ENCODE measurements at places on chromosomes 12 and 14. TPM values are rescaled to one million over a fixed set of nuclear protein-coding genes. Genes with fewer than 3 reads are reported as not detected.

The FBXO34 gene
- 14.2 TPM for total RNA-seq

The OSBPL8 gene
- 82.3 TPM for total RNA-seq

The COX14 gene
- 36.4 TPM for total RNA-seq

GRCh38 chr14:24224618-24225071 is 7.5 kb downstream of the NEDD8 start:
- DNase-seq, result no peak
- H3K27ac ChIP-seq, result no peak overlapping the region
- H3K4me3 ChIP-seq, result no peak overlapping the region
- H3K36me3 ChIP-seq, result peaks cover 3% of the 10 kb centered on the region
- no peaks in the 10 kb centered on the region for H3K27me3 ChIP-seq
- no peaks in the 10 kb centered on the region for H3K4me1 ChIP-seq

DNA sequence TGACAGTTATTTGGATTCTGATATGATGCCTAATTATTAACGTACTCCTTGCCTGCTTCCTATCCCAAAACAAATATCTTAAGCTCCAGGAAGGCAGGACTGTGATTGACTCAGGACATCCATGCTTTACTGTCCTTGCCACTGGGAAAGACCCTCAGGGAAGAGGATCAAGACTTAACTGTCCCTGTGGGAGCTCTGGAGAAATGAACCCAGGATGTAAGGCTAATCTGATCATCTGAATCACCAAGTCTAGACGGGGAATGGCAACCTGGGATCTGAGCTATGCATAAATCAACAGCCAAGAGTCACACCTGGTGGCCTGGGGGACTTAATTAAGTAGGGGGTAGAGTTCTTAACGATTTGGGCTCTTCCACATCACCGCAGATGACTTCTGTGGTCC is 153.2 kb upstream of the BCL2L14 start:
- H3K4me1 ChIP-seq, result peaks cover under 1% of the 10 kb centered on the region

- no peak for DNase-seq
- no peaks in the 10 kb centered on the region for H3K27me3 ChIP-seq
- H3K27ac ChIP-seq, result no peak overlapping the region
- H3K4me1 ChIP-seq, result no peaks in the 10 kb centered on the region
Observed at GRCh38 chr12:125519026-125519651, 453.9 kb downstream of the AACS start.

DNA sequence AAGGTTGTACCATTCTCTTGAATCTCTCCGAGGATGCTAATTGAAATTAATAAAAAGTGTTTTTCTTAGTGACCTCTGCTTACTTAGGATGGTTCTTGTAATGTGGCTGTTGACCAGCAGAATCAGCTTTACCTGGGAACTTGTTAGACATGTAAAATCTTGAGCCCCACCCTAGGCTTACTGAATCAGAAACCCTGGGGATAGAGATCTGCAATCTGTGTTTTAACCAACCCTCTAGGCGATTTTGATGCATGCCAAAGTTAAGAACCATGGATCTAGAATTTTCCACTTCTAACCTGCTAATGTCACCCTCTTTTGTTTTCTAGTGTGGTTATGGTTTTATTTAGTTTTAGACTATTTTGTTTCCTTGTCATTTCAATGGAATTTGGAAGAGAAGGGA is 6.5 kb downstream of the NUBPL start:
- no peaks in the 10 kb centered on the region for H3K4me1 ChIP-seq
- H3K27me3 ChIP-seq, result no peaks in the 10 kb centered on the region
- DNase-seq, result no peak
- no peak overlapping the region for H3K27ac ChIP-seq
- no peak overlapping the region for H3K4me3 ChIP-seq
- H3K36me3 ChIP-seq, result no peaks in the 10 kb centered on the region

GRCh38 chr12:82625523-82625922 is 61.2 kb upstream of the TMTC2 start:
- no peaks in the 10 kb centered on the region for H3K36me3 ChIP-seq
- no peak overlapping the region for H3K4me3 ChIP-seq
- no peak for DNase-seq
- no peak overlapping the region for H3K27ac ChIP-seq

GRCh38 chr12:67698672-67699581 is 50.4 kb downstream of the DYRK2 start:
- H3K4me1 ChIP-seq, result peaks cover 16% of the 10 kb centered on the region
- no peaks in the 10 kb centered on the region for H3K36me3 ChIP-seq

DNA sequence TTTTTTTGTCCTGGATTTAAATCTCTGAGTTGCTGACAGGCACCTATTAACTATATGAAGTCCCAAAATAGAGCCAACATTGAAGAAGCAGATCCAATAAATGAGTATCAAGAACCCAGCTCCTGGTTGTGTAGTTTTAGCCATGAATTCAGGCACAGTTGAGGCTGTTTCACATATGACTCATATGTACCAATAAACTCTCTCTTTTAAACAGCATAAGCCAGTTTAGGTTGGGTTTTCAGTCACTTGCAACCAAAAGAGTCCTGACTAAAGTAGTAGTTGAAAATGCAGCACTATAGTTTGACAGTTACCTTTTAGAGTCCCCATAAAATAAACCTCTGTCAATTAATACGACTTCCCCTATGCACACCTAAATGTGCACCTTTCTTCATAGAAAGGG is 389.9 kb downstream of the RPS29 start:
- no peak overlapping the region for H3K27ac ChIP-seq
- H3K27me3 ChIP-seq, result no peaks in the 10 kb centered on the region
- H3K36me3 ChIP-seq, result no peaks in the 10 kb centered on the region
- H3K4me3 ChIP-seq, result no peak overlapping the region

DNA sequence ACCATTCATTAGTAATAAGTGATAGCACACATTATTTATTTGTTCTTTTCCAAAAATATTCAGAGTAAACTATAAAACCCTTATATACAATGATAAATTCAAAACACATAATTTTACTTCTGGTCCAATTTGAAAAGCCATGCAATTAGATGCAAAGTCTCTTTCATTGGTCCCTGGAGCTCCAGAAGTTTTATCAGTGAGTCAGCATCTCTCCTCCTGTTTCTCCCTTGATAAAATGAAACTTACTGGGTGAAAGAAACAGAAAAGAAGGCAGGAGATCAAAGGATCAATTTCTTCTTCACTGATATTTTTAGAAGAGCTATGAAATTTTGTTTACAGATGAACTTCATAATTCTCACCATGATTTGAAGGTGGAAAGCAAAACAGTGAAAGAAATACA is 47.5 kb downstream of the IFNG start:
- no peaks in the 10 kb centered on the region for H3K36me3 ChIP-seq
- H3K4me3 ChIP-seq, result no peak overlapping the region
- H3K27me3 ChIP-seq, result no peaks in the 10 kb centered on the region
- DNase-seq, result no peak

- no peak overlapping the region for H3K4me3 ChIP-seq
- DNase-seq, result no peak
- H3K36me3 ChIP-seq, result no peaks in the 10 kb centered on the region
- H3K27me3 ChIP-seq, result peaks cover 2% of the 10 kb centered on the region
- no peaks in the 10 kb centered on the region for H3K4me1 ChIP-seq
Observed at GRCh38 chr12:104177663-104178501, 37.7 kb upstream of the TXNRD1 start.

- no peak for DNase-seq
- H3K27ac ChIP-seq, result no peak overlapping the region
- H3K27me3 ChIP-seq, result peaks cover 9% of the 10 kb centered on the region
- H3K36me3 ChIP-seq, result no peaks in the 10 kb centered on the region
Observed at GRCh38 chr12:124722878-124723277, 140.8 kb downstream of the SCARB1 start.

DNA sequence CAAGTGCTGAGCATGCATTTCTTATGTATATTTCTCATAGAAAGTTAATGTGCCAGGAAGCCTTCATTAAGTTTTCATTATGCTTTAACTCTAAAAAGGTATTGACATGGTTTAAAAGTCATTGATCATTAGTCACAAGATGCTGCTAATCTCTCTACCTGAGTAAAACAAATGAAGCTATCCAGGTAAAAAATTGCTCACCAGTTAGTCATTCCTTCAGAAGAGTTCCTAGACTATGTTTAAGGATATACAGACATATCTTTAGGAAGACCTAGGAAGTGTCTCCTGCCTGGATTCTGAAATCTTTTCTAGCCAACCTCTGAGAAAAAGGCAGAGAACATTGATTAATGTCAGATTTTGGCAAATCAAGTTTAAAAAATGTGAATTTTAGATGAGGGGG is 274.2 kb downstream of the PDZRN4 start:
- DNase-seq, result no peak
- H3K4me3 ChIP-seq, result no peak overlapping the region
- no peaks in the 10 kb centered on the region for H3K36me3 ChIP-seq
- H3K27me3 ChIP-seq, result no peaks in the 10 kb centered on the region
- H3K4me1 ChIP-seq, result peaks cover 2% of the 10 kb centered on the region
- H3K27ac ChIP-seq, result no peak overlapping the region

DNA sequence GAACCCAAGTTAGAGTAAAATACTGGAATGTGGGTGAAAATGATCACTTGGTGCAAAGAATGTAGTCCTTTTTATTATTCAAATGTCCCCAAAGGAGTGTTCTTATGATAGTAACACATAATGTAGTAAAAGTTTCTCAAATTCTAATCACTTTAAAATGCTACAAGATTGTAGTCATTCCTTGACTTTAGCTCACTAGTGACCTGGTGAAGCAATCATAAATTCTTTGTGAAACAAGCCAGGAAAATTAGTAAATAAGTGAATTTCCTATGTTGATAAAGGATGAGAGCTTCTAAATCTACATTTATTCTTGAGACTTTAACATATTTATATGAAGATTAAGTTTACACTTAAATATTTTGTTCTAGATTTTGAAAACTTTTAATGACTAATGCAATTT is 30.7 kb upstream of the SLC17A8 start:
- no peak overlapping the region for H3K27ac ChIP-seq
- H3K27me3 ChIP-seq, result no peaks in the 10 kb centered on the region
- H3K4me1 ChIP-seq, result no peaks in the 10 kb centered on the region

DNA sequence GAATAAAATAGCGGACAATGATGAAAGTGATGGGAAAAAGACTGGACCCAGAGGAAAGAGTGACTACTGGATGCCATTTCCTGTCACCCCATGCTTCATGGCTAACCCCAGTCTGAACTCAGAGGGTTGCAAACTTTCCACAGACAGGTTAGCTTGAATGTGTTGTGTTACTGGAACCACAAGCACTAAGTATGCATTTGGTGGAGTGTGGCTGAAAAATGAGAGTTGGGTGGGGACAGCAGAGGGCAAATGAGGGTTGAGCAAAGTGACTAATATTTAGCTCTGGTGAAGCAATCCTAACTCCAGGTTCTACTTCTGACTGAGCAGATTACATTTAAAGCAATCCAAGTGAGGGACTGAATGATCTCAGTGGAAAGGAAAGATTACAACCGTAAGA is 1.6 kb downstream of the SLC16A7 start:
- no peak for DNase-seq
- H3K27me3 ChIP-seq, result peaks cover 6% of the 10 kb centered on the region
- H3K4me3 ChIP-seq, result peak overlapping the region; percentile 92
- H3K4me1 ChIP-seq, result peaks cover 32% of the 10 kb centered on the region

DNA sequence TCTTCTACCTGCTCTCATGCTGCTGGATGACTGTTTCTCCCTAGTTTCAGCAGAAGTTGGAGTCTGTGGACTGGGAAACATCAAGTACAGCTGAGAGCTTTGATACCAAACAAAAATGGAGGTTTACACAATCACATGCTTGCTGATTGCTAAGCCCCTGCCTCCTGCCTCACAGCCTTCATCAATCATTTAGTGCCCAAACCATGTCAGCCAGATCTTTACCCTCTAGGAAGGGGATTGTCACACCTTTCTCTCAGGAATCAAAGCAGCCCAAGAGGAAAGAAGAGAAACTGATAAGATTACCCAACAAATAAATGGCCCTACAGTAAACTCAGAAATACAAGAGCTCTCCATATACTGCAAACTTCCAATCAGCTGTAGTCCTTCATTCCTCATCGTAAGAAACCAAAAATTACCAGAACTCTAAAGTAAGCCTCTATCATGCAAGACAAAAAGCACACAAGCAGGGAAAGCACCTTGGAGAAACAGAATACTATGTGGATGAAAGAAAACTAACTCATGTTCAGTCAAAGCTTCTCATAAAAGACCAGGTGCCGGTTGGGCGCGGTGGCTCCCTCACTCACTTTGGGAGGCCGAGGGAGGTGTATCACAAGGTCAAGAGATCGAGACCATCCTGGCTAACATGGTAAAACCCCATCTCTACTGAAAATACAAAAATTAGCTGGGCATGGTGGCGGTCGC is 63.6 kb upstream of the RESF1 start:
- DNase-seq, result no peak
- peaks cover 4% of the 10 kb centered on the region for H3K27me3 ChIP-seq
- peaks cover 7% of the 10 kb centered on the region for H3K36me3 ChIP-seq
- H3K4me3 ChIP-seq, result no peak overlapping the region

- no peaks in the 10 kb centered on the region for H3K36me3 ChIP-seq
- H3K4me1 ChIP-seq, result no peaks in the 10 kb centered on the region
- no peak for DNase-seq
- no peak overlapping the region for H3K27ac ChIP-seq
- H3K27me3 ChIP-seq, result peaks cover 2% of the 10 kb centered on the region
Observed at GRCh38 chr12:121034616-121035305, 4.3 kb downstream of the OASL start.
